ENCODE measurements at places on chromosomes 1 and 21. TPM values are rescaled to one million over a fixed set of nuclear protein-coding genes. Genes with fewer than 3 reads are reported as not detected.

NTRK1 gene
- not detected for total RNA-seq

DNA sequence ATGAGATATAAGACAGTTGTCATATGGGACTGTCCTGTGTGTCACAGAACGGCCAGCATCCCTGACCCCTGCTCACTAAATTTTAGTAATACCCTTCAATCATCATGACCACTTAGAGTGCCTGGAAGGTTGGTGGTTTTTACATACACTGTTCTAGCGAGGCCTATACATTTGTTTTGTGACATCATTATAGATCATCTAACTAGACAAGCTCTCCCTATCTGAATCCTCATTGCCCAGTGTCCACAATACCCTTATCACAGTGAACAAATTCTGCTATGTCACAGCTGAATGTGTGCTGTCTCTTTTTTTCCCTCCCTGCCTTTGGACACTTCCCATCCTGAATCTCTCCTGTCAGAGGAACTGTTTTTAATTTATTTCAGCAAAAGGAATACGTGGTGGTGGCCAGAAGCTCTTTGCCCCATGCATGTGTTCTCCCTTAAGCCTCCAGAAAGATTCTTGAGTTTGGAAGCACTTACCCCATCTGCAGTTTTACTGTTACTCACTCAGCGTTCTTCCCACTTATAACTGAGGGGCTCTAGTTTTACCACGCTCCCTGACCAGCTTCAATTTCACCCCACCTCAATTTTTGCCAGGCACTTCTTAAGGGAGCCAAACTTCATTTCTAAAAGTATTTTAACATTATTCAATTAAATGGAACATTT is 70.3 kb downstream of the OLFML2B start:
- no peak for DNase-seq

GRCh38 chr1:25651824-25652741 is 35.5 kb downstream of the MAN1C1 start:
- no peak for DNase-seq

SLC26A9 gene
- total RNA-seq = not detected

DNA sequence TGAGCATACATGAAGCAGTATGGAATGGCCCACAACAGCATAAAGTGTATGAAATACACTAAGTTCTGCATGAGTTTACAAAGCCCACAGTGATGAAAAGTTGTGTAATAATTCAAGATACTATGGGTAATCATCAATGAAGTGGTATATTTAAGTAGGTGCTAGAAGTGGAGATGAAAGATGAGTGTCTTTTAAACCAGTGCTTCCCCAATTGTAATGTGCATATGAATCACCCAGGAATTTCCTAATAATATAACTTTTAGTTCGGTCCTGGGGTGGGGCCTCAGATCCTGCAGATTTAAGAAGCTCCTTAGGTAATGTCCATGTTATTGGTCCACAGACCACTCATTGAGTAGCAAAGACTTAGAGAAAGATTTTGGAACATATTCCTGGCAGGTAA is 184.9 kb downstream of the DUSP10 start:
- DNase-seq = peak; percentile 11

OR10T2 gene
- total RNA-seq = not detected

- no peak for DNase-seq
These were observed 2.2 kb upstream of the TMEM51 start for GRCh38 chr1:15151377-15151806.

GRCh38 chr1:236465231-236465958 is 58.4 kb upstream of the LGALS8 start:
- peak; percentile 80 for DNase-seq

DNA sequence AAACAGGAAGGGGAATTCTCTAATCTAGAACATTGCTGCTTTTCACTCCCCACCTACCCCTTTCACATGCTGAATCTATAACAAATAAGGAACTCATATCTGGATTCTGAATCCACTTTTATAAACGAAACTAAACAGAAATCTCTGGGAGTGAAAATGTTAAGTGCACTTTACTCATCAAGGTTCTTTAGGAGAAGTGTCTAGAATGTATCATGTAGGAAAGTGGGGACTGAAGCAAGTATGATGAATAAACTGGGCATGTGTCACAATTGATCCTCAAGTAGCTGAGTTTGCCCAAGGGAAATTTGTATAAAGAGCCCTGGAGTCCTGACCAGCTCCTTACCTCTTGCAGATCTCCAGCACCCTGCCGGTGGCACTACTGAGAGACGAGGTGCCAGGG is 19.8 kb downstream of the AVPR1B start:
- DNase-seq = no peak

GRCh38 chr1:20710469-20711284 is 7.1 kb downstream of the KIF17 start:
- no peak for DNase-seq

RPF1 gene
- 41.5 TPM for total RNA-seq

- peak; percentile 49 for DNase-seq
These were observed 37.2 kb downstream of the ATP2B4 start for GRCh38 chr1:203663821-203664220.

GRCh38 chr1:162177126-162177525 is 107.6 kb downstream of the NOS1AP start:
- peak; percentile 40 for DNase-seq

HSD3B2 gene
- not detected for total RNA-seq

TXLNA gene
- total RNA-seq = 62.7 TPM

DNAJC11 gene
- total RNA-seq = 31.1 TPM

- no peak for DNase-seq
These were observed 5.4 kb downstream of the MARCKSL1 start for GRCh38 chr1:32330558-32331151.

OR2T2 gene
- not detected for total RNA-seq

C1orf141 gene
- not detected for total RNA-seq
